Hippocampal formation (tissue), 2 donors: ENCODE measurements at places on chromosomes 13 and 19.
A peak's percentile ranks its signal among the peaks of the same experiment; 100 is the strongest.

DNA sequence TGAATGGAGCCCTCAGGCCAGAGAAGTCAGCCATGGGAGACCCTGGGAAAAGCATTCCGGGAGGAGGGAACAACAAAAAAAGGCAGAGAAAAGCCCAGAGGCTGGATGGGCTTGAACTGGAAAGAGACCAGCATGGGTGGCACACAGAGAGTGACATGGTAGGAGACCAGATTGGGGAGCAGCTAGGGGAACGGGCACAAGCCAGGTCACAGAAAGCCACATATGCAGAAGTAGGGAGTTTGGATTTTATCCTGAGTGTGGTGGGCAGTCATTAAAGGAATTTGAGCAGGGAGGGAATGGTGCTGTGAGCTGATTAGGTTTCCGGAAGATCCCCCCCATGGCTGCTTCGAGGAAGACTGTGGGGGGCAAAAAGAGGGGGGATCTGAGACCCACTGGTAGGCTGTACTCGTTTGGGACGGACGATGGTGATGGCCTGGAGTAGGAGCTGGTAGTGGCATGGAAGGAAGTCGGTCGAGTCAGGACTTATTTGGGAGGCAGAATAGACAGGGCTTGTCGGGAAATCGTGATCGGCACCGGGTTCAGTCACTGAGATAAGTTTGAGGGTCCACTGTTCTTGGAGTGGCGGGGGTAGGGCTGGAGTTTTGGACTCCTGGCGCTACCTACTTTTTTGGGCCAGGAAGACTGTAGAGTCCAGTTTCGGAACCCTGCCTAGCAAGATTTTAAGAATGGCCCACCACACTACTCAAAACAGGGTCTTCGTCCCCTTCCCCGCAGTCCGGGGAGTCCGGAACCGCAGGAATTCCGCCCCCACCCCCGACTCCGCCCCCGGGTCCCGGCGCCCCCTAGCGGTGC, 949 bp downstream of the SERTAD1 start:
- no peak for DNase-seq

- no peak for DNase-seq
These were observed 11.4 kb downstream of the TPGS1 start for GRCh38 chr19:518598-519231.

DNA sequence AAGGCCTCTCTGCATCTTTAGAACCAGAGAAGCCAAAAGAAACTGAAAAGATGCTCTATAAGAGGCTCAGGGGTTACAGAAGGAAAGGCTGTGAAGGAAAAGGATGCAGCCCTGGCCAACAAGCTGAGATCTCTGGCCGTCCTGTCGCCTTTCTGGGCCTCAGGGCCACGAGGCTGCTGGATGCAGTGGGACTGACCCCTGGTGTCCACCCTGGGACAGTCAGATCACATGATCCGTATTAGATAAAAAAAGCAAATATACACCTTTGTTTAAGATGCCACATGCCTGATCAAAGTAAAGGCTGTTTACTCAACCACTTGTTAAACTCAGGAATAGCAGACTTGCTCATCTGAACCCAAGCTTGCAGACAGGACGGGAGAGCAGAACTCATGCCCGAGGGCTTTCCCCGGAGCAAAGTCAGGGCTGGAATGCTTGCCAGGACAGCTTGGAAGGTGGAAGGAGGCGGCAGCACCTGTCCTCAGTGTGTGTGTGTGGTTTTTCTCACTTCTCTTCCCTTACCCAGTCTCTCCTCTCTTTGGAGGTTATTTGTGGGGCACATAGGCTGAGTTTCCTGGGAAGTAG, 206.5 kb upstream of the TSHZ3 start:
- DNase-seq, result no peak

- no peak for DNase-seq
These were observed 9.4 kb downstream of the RFPL4AL1 start for GRCh38 chr19:55778331-55778730.

DNA sequence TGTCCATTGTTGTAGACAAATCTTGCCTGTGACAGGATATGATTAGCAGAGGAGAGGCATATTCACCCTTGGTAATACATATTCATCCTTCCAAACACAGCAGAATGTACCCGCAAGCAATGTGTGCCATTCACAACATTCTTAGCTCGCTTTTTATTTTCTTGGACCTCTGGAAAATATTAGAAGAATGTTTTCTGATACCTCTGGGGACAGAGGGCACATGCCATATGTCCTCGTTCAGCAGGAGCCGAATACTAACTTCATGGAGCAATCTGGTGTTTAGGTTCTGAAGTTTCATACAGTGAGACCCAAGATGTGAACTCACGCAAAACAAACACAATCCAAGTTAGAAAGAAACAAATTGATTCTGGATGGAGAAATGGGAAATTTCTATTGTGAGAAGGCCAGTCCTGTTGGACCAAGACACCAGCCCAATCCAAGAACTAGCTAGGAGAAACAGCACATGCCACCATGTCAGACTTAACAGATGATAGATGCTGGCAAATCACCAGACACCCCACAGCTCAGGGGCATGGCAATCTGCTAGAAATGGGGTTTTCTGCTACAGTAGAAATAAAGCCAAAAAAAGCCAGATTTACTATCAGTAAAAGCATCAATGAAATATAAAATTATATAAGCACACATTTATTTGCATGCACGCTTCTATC, 297.4 kb downstream of the DCLK1 start:
- no peak for DNase-seq

DNA sequence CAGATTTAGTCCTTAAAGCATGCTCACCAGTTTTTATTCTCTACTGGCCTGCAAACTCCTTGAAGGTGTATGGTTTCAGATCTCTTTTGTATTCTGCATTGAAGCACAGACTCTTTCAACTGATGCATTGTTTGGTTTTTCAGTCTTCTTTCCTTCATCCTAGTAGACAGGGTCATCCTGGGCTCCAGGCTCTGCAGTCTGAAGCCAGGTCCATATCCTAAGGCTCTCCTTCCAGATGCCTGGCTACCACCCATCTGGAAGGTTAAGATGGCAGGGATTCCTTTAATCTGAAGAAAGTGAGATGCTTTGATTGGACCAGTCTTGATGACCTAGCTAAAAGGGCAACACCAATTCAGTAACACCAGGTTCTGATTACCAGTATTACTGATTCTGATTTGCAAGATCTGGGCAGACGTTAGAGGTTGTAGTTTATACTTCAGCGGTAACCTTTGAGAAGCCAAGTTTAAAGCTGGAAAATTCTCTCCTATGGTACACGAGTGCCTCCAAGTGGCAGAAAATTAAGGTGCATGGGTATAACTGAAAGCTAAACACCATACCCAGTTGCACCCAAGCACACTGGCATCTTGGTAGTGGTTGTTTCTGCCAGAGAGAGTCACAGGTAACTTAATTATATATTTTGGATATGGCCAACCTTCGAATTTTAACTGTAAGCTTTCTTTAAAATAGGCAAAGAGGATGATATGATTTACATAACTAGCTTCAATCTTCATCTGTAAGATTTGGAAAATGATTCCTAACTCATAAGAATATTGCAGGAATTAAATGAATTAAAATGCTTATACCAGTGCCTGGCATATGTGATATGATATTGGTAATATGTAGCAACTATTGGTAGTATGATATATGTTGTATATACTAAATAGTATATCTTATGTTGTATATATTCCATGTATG, 1651.9 kb upstream of the MIR17HG start:
- peak; percentile 17 for DNase-seq
